ENCODE measurements at places on chromosomes 6 and 20.

DNA sequence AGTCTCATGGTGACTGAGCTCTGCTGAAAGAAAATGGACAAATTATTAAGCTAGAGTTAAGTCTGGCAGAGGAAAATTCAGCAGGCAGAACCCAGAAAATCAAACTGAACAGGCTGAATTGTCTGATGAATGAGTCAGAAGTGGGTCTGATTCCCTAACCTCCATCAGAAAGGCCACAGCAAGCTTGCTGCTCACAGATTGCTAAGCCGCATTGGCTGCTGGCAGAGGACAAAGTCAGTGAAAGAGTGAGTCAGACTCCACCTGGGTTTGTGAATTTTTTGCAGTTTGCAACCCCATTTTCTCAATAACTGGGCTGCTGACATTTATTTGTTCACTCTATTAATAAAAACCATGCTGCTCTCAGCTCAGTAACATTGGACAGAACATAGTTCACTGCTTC lies 191.3 kb downstream of the EPM2A start:
- DNase-seq, result no peak

- DNase-seq, result no peak
Observed at GRCh38 chr20:64033981-64034493, 1.9 kb upstream of the C20orf204 start.

- no peak for DNase-seq
Observed at GRCh38 chr6:110367825-110368224, 9.7 kb upstream of the METTL24 start.

DNA sequence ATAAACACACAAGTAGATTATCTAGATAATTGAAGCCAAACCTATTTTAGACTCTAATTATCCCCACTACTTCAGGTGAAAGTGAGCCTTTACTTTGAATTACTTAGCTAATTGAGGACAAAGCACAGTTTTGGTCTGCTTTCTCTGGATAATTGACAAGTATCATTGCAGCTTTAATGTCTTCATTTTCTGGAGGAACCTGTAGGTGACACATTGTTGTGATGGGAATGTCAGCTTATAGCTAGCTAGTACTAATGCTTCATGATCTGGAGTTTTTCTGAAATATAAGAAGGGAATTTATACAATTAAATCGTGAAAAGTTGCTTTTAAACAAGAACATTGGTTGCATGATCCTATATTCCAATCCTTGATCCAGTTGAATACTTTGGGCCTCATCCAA lies 319.3 kb upstream of the CITED2 start:
- DNase-seq, result no peak

DNA sequence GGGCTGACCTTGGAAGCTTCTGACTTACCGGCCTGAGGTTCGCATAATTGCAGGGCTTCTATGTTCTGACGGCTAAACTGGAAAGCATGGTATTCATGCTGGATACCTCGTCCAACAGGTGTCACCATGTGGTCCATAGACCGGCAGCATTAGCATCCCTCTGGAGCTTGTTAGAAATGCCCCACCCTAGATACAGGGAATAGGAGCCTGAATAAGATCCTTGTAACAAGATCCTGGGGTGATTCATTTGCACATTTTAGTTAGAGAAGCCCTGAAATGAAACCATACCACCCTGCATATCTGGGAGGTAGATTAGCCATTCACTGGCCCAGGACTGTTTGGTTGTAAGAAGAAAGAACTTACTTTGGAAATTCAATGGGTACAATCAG lies 77.7 kb downstream of the TMEM170B start:
- DNase-seq, result no peak

GRCh38 chr6:35461270-35461669 lies 6.9 kb upstream of the RPL10A start:
- no peak for DNase-seq

DNA sequence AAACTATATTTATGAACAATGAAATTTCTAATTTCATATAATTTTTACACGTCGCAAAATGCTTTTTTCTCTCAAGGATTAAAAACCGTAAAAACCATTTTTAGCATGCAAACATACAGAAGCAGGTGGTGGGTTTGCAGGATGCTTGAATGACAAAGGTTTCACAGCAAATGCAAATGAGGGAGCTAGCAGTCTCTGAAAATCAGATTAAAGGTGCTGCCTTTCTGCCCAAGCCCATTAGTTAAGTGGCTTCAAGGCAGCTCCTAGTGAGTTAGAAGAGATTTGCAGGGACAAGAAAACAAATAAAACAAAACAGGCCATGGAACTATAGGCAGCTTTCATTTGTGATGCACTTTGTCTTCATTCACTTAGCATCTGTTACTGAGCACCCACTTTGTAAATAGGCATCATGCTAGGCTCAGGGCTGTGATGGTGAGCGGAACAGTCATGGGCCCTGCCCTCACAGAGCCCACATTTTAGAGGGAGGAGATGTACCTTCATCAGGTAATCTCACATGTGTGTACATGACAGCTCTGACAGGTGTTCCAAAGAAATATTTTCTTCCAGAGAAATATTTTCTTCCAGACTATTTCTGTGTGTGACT lies 29.5 kb downstream of the NAPB start:
- no peak for DNase-seq

GRCh38 chr6:5025911-5026819 lies 22.3 kb upstream of the RPP40 start:
- DNase-seq, result peak; percentile 75

GRCh38 chr6:156017838-156018237 lies 562.2 kb upstream of the NOX3 start:
- DNase-seq, result no peak

DNA sequence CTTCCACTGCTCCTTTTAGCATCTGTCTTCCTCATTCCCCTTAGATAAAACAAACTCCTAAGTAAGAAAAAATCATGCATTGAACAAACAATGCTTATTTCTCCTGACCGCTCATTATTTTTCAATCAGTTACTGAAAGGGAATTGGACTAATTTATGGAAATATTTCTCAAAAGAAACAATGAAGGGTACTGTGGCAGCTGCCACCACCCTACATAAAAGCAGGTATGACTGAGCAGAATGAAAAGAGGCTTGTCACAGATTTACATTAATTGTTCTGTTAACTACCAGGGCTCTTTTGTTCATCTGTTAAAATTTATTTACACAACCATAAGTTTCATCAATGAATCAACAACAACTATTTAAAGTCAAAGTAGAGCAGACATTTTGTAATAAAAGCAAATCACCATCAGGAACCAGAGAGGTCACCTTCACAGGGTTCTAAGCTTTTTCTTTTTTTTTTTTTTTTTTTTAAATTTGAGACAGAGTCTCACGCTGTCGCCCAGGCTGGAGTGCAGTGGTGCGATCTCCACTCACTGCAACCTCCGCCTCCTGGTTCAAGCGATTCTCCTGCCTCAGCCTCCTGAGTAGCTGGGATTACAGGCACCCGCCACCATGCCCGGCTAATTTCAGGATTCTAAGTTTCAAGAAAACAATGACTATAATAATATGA lies 204.0 kb downstream of the PTPRK start:
- DNase-seq, result no peak

DNA sequence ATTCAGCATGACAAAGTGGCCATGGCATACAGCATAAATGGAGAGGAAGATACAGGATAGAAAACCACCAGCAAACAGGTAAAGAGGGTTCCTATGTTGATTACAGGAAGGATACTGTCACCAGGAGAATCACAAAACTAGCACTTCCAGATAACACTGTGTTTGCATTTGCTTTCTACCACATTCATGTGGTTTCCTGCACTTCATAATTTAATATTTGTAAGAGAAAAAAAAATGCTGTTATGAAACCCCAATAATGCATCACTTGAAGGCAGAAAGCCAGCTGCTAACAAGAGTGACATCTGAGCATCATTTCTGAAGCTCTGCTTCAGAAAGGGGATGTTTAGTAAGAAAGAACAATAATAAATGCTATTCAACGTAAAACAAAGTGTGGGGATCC lies 106.6 kb downstream of the ATXN1 start:
- DNase-seq, result peak; percentile 74

DNA sequence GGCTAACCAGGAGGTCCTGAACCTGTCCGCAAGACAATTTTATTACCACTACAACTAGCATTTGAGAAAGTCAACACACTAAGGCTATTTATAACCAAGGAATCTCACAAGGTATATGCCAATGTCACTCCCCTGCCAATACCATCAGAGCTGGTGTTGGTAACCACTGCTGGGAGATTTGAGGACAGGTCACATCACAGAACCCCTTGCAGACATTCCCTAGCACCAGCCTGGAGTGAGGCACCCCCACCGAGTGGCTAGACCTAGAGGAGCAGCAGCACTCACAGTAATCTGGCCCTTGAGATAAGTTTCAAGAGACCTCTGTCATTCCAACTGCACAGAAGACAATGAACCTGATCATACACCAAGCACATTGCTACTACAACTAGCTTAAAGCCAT lies 483.2 kb downstream of the MMUT start:
- DNase-seq, result no peak

- DNase-seq, result peak; percentile 21
Observed at GRCh38 chr6:138161338-138162110, at the start of gene ARFGEF3. TSS of gene ARFGEF3 (plus strand) at chr6:138161939. CDS start at chr6:138162087, 148 bp downstream.

- DNase-seq, result peak; percentile 21
Observed at GRCh38 chr20:18754030-18754652, 59.4 kb upstream of the SCP2D1 start.

DNA sequence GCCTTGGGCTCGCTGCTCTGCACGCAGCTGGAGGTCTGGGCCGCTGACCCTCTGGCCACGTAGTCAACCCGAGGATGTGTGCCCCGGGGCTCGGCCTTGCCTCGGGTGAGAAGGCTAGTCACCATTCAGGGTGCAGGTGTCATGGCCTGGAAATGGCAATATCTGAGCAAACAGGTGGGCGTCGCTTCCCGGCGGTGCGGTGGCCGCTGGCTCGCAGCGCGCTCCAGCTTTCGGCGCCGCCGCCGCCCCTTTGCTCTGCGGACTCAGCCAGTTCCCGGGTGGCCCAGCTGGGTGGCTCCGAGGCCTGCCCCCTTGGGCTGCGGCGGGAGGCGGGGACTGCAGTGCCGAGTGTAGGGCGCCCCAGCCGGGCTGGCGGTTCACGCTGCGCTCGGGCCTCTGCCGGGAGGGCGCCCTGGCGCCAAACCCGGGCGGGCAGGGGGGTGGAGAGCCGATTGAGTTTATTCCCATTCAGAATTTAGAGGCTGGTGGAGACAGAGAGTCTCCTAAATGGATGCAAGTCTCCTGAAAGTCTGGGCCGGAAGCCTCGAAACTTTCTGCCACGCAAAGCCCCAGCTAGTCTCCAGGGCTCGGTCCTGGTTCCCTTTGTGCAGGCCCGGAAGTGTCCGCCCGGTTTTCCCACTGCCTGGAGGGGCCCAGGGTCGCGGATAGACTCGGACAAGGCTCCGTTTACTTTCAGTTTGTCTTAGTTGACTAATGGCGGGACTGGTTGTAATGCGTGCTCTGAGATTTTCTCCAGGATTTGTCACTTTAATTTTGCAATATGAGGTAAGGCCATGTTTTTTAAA lies 11.3 kb upstream of the TFAP2A start:
- DNase-seq, result no peak

GRCh38 chr20:36998652-36999051 lies 47.1 kb upstream of the SAMHD1 start:
- DNase-seq, result no peak

DNA sequence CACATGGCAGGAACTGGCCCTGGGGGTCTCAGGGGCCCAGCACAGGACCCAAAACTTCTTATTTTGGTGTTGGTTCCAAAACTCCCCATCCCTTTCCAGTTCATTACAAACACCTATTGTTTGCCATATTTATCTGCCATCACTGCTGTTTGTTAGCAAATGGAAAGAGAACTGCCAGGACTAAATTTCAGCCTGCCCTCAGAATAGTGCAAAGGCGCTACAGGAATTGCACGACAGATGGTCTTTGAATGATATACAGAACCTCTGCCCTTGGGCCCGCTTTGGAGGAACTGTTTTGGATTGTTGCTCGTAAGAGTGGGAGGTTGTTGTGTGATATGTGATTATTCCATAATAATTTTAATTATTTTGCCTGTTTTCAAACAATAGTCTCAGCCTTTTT lies 199.0 kb upstream of the FBXL4 start:
- DNase-seq, result no peak

DNA sequence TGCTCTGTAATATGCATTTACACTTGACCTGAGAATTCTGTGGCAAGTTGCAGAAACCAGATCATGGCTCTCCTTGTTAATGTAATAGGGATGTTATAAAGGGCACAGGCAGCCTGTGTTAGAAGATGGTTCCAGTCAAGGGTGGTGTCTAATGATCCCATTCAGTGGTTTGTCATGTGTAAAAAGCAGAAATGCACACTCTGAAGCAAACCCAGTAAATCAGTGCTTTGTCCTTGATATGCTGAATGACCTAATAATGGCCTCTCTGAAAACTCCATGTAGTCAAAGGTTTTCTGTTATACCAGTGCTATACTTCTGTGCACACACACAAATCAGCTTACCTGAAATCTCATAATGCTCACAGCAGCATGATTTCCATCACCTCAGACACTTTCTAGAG lies 66.2 kb downstream of the SOBP start:
- no peak for DNase-seq

DNA sequence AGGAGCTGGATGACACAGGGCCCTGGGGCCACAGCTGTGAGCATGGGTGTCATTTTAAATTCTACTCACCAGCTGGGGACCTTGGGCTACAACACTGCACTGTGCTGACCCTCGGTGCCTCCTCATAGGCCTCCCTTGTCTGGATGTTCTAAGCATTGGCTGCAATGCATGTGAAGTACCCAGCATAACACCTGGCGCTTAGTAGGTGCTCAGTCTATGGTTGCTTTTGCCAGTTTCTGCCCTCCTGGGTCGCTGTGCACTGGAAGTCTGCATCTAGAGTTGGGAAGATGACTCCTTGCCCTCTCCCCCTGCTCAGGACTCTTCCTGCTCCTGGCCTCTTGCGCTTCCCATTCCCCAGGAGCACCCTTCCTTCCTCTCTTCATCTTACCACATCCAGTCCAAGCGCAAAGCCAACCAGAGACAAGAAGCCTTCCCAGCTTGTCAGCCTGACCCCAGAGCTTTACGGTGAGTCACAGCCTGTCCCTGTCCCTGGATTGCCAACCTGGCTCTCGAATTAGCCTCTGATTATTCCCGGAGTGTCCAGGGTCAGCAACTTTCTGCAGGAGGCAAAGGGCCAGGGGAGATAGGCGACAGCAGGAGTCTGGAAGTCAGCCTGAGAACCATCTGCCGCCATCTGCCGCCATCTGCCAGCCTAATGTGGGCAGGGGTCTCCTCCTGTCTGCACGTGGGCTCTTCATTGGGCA lies 8.8 kb downstream of the SLC13A3 start:
- DNase-seq, result no peak

- DNase-seq, result no peak
Observed at GRCh38 chr20:43843096-43843964, 71.3 kb upstream of the TOX2 start.

DNA sequence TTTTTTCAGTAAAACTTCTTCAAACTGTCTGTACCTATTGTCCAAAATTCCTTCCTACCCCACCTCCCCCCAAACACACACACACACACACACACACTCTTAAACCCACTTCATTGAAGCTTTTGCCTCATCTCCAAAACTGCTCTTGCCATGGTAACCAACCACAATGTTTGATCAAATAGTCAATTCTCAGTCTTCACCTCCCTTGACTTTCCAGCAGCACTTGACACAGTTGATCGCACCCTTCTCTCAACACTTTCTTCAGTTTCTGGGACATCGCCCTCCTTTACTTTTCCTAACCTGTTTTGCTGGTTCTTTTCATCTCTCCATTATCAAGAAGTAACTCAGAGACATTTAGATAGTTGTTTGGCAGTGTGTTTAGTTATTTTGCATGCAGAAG lies 71.5 kb upstream of the COL21A1 start:
- no peak for DNase-seq

- no peak for DNase-seq
Observed at GRCh38 chr6:69064226-69064625, 429.1 kb downstream of the ADGRB3 start.
